ENCODE measurements at places on chromosomes 1 and 21. TPM values are rescaled to one million over a fixed set of nuclear protein-coding genes. Genes with fewer than 3 reads are reported as not detected.

DNA sequence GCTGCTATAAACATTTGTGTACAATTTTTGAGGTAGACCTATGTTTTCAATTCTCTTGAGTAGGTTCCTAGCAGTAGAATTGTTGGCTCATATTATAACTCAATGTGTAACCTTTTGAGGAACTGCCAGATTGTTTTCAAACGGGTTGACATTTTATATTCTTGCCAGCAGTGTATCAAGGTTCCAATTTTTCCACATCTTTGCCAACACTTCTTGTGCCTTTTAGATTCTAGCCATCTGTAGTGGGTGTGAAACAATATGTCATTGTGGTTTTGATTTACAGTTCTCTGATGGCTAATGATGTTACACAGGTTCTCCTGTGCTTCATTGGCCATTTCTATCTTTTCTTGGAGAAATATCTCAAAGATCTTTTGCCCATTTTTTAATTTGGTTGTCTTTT is 36.4 kb downstream of the MAP3K7CL start:
- no peaks in the 10 kb centered on the region for H3K4me1 ChIP-seq
- no peaks in the 10 kb centered on the region for H3K27me3 ChIP-seq
- no peak overlapping the region for H3K27ac ChIP-seq
- peaks cover 4% of the 10 kb centered on the region for H3K36me3 ChIP-seq
- H3K4me3 ChIP-seq: no peak overlapping the region

GRCh38 chr1:235945775-235946570 is 79.3 kb upstream of the LYST start:
- no peaks in the 10 kb centered on the region for H3K4me1 ChIP-seq
- no peak overlapping the region for H3K27ac ChIP-seq
- no peaks in the 10 kb centered on the region for H3K36me3 ChIP-seq
- H3K4me3 ChIP-seq: no peak overlapping the region
- H3K27me3 ChIP-seq: no peaks in the 10 kb centered on the region
- no peak for DNase-seq

- no peaks in the 10 kb centered on the region for H3K27me3 ChIP-seq
- H3K4me3 ChIP-seq: no peak overlapping the region
- DNase-seq: no peak
- H3K27ac ChIP-seq: no peak overlapping the region
- peaks cover 10% of the 10 kb centered on the region for H3K36me3 ChIP-seq
Observed at GRCh38 chr1:42921769-42922168, 36.9 kb downstream of the SLC2A1 start.

The TDRD10 gene
- total RNA-seq: not detected

The RPE65 gene
- total RNA-seq: not detected

Data from CD4-positive, CD25-positive, alpha-beta regulatory T cell (primary cell).